Immature natural killer cell (primary cell): ENCODE measurements at places on chromosomes 6 and 20. TPM values are rescaled to one million over a fixed set of nuclear protein-coding genes. Genes with fewer than 3 reads are reported as not detected.

PLCB4 gene
- not detected for polyA plus RNA-seq

KHDC1L gene
- polyA plus RNA-seq, result not detected

- no peaks in the 10 kb centered on the region for H3K36me3 ChIP-seq
- DNase-seq, result no peak
- no peak within 1 kb of the TSS for H3K4me3 ChIP-seq
- H3K27me3 ChIP-seq, result peaks cover 6% of the 10 kb centered on the region
- no peak within 1 kb of the TSS for H3K27ac ChIP-seq
- no peaks in the 10 kb centered on the region for H3K4me1 ChIP-seq
Observed at GRCh38 chr6:168440520-168441433, at the start of gene SMOC2. TSS of gene SMOC2 (plus strand) at chr6:168441184. CDS start at chr6:168441371, 187 bp downstream.

DNA sequence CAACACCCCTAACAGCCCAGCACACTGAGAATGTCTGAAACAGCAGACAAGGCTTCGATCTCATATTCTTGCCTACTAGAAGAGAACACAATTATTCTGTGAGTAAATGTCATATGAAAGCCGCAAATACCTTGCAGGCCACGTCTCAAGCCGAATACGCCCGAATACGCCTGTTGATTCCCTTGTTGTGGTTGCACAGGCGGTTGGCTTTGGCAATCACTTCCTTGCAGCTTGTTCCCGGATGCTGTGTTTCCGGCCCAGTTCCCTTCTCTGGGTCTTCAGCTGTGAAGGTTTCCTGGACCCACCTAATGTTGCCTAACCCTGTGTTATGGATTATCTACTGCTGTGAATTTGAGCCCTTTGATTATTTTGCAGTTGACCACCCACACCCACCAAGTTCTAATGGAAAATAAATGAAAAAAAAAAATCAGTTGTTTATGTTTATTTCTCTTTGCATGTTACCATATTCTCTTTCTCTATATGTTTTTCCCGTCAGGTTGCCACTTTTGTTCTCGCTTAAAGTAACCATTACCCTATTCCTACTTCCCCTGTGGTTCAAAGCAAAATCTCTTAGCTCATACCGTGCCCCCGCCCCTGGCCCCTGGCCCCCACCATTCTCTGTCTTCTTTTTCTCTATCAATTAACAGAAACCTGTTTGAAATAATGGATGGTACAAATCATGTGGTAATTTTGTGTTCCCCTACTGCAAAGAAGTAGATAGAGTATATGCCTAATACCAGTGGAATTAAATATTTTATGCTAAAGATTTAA is 172.4 kb downstream of the ADGB start:
- DNase-seq, result peak; percentile 11
- H3K4me1 ChIP-seq, result peaks cover 14% of the 10 kb centered on the region
- no peaks in the 10 kb centered on the region for H3K36me3 ChIP-seq
- no peak overlapping the region for H3K27ac ChIP-seq
- peak overlapping the region; percentile 71 for H3K4me3 ChIP-seq

SUMO4 gene
- not detected for polyA plus RNA-seq

DNA sequence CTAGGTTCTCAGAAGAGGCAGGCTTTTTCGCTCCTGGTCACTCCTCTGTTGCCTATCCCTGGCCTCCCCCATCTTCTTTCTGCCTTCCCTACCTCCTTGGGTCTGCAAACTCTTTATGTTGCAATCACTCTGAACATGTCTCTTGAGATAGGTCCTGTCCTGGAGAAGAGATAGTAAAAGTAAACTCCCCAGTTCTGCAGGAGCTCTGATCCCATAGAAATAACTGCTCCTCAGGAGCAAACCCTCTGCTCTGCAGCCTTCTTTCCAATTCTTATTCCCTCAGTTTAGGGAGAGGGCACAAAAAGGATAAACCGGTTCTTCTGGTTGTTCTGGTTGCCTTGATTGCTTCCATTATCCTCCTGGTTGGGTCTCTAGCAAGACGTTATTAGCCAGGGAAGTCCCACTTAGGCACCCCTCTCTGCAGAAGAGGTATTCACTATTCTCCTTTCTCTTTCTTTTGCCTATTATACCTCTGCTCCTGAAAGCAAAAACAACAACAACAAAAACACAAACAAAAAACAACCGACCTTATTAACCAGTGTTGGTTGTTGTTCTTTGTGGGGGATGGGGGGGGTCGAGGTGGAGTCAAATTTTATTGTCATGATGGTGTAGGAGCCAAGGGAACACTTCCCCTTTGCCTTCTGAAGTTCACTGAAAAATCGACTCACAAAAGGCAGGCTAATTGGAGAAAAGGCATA is 973 bp downstream of the TRIM38 start:
- no peak for DNase-seq
- H3K36me3 ChIP-seq, result peaks cover 11% of the 10 kb centered on the region
- peak overlapping the region; percentile 97 for H3K4me3 ChIP-seq
- peak overlapping the region; percentile 90 for H3K27ac ChIP-seq

GRCh38 chr20:38113401-38114325 is 51.4 kb downstream of the TGM2 start:
- no peak for DNase-seq
- H3K4me3 ChIP-seq, result no peak overlapping the region
- H3K27ac ChIP-seq, result no peak overlapping the region
- H3K36me3 ChIP-seq, result no peaks in the 10 kb centered on the region
- H3K4me1 ChIP-seq, result no peaks in the 10 kb centered on the region

- no peaks in the 10 kb centered on the region for H3K36me3 ChIP-seq
- no peak overlapping the region for H3K27ac ChIP-seq
- H3K4me1 ChIP-seq, result no peaks in the 10 kb centered on the region
Observed at GRCh38 chr20:58140787-58141425, 87.5 kb downstream of the ANKRD60 start.

DNA sequence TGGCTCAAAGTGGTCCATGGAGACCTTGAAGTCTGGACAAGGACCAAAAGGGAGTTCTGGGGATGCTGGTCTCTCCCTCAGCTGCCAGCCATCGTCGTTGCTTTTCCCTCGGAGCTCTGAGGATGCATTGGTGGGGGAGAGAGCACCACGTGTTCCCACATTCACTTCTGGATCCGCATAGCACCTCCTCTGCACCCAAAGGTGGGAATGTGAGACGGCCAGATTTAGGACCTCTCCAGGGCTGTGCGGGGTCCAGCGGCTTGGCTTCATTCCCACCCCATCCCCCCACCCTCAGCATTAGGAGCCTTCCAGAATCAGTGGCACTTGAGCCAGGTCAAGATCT is 1.1 kb downstream of the EPB41L1 start:
- H3K27ac ChIP-seq, result no peak overlapping the region
- peaks cover 18% of the 10 kb centered on the region for H3K27me3 ChIP-seq
- H3K4me3 ChIP-seq, result peak overlapping the region; percentile 69
- DNase-seq, result no peak
- H3K36me3 ChIP-seq, result no peaks in the 10 kb centered on the region
- peaks cover 4% of the 10 kb centered on the region for H3K4me1 ChIP-seq

FUCA2 gene
- polyA plus RNA-seq, result 33.3 TPM

- no peak for DNase-seq
- H3K36me3 ChIP-seq, result peaks cover 16% of the 10 kb centered on the region
- H3K27me3 ChIP-seq, result no peaks in the 10 kb centered on the region
Observed at GRCh38 chr20:38001173-38001875, 31.9 kb downstream of the TTI1 start.

TMC2 gene
- polyA plus RNA-seq, result 0.22 TPM

- no peak for DNase-seq
- H3K4me3 ChIP-seq, result no peak overlapping the region
- no peaks in the 10 kb centered on the region for H3K27me3 ChIP-seq
- H3K36me3 ChIP-seq, result no peaks in the 10 kb centered on the region
Observed at GRCh38 chr6:134352786-134353480, 35.0 kb upstream of the SGK1 start.

DNA sequence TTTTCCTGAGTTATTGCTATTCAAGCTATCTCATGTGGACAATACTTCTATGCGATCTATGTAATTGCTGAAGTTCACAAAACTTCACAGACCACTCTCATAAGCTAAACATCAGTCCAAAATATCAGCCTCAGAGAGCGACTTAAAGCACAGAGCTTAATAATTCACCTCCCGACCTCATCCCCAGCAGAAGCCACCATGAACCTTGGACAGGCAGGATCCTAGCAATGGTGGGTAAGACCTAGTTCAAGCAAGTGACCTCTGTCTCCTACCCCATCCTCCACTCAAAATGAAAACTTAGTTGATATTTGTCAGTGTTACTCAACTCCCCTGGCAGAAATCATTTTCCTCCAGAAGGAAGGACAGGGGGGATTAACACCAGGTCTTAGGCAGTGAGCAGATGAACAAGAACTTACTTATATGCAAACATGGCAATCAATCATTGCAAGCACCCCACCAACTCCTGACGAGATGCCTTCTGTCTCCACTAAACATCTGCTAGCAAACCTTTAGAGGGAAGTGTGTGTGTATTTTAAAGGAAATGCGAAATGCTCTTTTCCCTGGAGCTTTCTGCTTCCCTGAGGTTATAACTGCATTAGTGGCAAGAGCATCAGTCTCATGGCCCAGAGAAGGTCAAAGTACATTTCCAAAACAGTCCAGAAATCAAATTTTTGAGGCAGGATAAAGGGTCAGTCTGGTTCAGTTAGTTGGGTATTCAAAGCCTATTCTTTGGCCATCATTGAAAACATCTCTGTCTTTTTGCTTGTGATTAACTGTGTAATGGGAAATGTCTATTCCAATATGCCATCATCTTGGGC is 90.0 kb downstream of the SLC22A23 start:
- no peaks in the 10 kb centered on the region for H3K4me1 ChIP-seq
- DNase-seq, result no peak
- H3K4me3 ChIP-seq, result no peak overlapping the region
- H3K27ac ChIP-seq, result no peak overlapping the region

DNA sequence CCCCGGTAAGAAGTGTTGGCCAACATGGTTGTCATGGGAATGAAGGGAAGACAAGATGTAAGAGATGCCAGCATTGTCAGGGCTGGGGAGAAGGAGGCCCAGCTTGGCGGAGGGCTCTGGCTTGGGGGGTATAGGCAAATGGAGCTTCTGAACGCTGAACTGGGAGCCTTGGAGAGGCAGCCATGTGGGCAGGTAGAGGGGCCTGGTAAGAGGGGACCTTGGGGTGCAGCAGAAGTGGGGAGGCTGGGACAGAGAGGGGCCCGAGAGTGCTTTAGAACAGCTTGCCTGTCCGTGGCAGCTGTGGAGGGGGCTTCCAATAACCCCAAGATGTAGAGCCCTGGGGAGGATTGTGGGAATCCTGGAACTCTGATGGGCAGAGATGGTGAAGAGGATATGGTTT is 3.0 kb downstream of the SLC22A1 start:
- no peak for DNase-seq
- H3K27me3 ChIP-seq, result peaks cover 2% of the 10 kb centered on the region
- peaks cover 11% of the 10 kb centered on the region for H3K36me3 ChIP-seq
- H3K4me1 ChIP-seq, result no peaks in the 10 kb centered on the region
- no peak overlapping the region for H3K4me3 ChIP-seq

NKX2-2 gene
- not detected for polyA plus RNA-seq

OR2J3 gene
- polyA plus RNA-seq, result not detected

DNA sequence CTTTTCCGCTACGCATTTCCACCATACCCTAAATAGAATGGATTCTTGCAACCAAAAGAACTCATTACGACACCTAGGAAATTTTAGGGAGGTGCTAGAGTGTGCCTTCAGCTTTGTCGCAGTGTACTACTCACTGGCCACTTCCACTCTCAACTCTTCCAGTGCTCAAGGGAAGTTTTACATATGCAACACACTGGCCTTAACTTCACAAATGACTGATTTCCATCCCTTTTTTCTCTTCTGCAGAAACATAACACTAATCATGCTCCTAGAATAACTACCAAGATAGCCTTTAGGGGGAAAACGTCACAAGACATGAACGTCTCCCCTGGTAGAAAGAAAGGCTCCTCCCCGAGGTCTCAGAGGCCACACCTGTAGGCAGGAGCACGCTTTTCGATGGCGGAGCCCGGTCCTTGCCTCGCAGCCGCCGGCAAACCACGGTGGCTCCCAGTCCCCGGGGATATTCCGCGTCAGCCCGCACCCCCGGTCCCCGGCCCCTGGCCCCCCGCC is 584 bp downstream of the LYRM4 start:
- H3K27me3 ChIP-seq, result no peaks in the 10 kb centered on the region
- no peaks in the 10 kb centered on the region for H3K36me3 ChIP-seq
- peak overlapping the region; percentile 99 for H3K27ac ChIP-seq

TNFAIP3 gene
- 117 TPM for polyA plus RNA-seq

- H3K4me1 ChIP-seq, result peaks cover 14% of the 10 kb centered on the region
- H3K4me3 ChIP-seq, result no peak overlapping the region
- no peaks in the 10 kb centered on the region for H3K36me3 ChIP-seq
- no peak for DNase-seq
- peaks cover 5% of the 10 kb centered on the region for H3K27me3 ChIP-seq
- no peak overlapping the region for H3K27ac ChIP-seq
Observed at GRCh38 chr6:219641-220198, 72.6 kb upstream of the DUSP22 start.

EPB41L1 gene
- not detected for polyA plus RNA-seq

RIMS1 gene
- not detected for polyA plus RNA-seq

- H3K27ac ChIP-seq, result no peak overlapping the region
- no peaks in the 10 kb centered on the region for H3K4me1 ChIP-seq
- no peak overlapping the region for H3K4me3 ChIP-seq
Observed at GRCh38 chr6:43871933-43872332, 101.9 kb downstream of the VEGFA start.

MOCS3 gene
- 2.9 TPM for polyA plus RNA-seq

- H3K27ac ChIP-seq, result no peak overlapping the region
- H3K27me3 ChIP-seq, result peaks cover 1% of the 10 kb centered on the region
- H3K36me3 ChIP-seq, result no peaks in the 10 kb centered on the region
- no peak for DNase-seq
- no peaks in the 10 kb centered on the region for H3K4me1 ChIP-seq
- no peak overlapping the region for H3K4me3 ChIP-seq
Observed at GRCh38 chr20:46494077-46494476, 19.3 kb downstream of the ZNF334 start.

GRCh38 chr6:149270616-149271015 is 46.9 kb upstream of the TAB2 start:
- H3K27me3 ChIP-seq, result peaks cover 4% of the 10 kb centered on the region
- H3K36me3 ChIP-seq, result no peaks in the 10 kb centered on the region
- H3K4me3 ChIP-seq, result no peak overlapping the region

- no peak for DNase-seq
- H3K4me3 ChIP-seq, result no peak overlapping the region
- H3K4me1 ChIP-seq, result no peaks in the 10 kb centered on the region
- H3K27ac ChIP-seq, result no peak overlapping the region
- H3K36me3 ChIP-seq, result no peaks in the 10 kb centered on the region
- no peaks in the 10 kb centered on the region for H3K27me3 ChIP-seq
Observed at GRCh38 chr20:53805895-53806384, 212.3 kb upstream of the ZNF217 start.

DNA sequence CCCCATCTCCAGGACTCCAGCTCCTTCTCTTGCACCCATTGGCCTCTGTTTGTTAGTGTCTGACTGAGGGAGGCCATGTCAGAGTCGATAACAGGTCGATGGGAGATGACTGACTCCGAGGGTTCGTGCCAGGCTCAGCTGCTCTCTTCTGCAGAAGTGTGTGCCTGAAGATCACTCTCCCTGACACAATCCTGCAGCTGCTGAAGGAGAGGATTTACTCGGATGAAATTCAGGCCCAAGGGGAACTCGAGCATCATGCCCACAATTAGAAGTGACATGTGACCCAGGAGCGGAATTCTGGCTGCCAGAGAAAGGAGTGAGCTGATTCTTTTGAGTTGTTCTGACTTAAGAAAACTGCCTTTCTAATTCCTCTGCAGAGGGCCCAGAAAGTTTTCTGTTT is 318.2 kb downstream of the MAFB start:
- DNase-seq, result no peak
- H3K4me3 ChIP-seq, result no peak overlapping the region
- no peaks in the 10 kb centered on the region for H3K27me3 ChIP-seq
- no peak overlapping the region for H3K27ac ChIP-seq
- no peaks in the 10 kb centered on the region for H3K4me1 ChIP-seq
